ENCODE measurements at places on chromosomes 5 and 9.
A peak's percentile ranks its signal among the peaks of the same experiment; 100 is the strongest.

- no peak for DNase-seq
Observed at GRCh38 chr5:14714706-14715105, 50.2 kb downstream of the OTULIN start.

- no peak for DNase-seq
Observed at GRCh38 chr9:126860757-126861466, 473 bp downstream of the ZBTB34 start.

DNA sequence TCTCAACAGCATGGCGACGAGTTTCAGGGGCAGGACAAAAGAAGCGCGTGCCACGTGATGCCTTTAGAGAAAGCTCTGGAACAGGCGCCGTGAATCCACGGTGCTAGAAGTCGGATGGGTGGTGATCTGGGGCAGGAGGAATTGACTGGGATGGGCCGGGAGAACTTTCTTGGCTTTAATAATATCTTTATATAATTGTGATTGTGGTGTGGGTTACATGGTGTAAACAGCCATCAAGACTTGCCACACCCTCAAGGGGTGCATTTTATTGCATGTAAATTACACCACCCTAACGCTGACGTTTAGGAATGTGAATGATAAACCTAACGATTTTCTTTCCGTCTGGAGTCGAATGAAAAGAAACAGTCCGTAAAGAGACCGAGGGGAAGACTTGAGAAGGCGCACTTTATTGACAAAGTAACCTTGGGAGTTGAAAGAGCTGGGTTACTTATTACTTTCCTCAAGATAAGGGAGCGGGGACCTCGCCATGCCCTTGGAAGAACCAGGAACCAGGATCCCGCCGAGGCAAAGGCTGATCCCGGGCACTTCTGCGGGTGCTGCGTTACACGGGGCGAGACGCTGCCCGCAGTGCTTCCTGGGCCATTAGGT is 8.5 kb downstream of the NRARP start:
- DNase-seq = no peak

GRCh38 chr9:135176284-135176683 is 88.8 kb downstream of the OLFM1 start:
- DNase-seq = no peak

DNA sequence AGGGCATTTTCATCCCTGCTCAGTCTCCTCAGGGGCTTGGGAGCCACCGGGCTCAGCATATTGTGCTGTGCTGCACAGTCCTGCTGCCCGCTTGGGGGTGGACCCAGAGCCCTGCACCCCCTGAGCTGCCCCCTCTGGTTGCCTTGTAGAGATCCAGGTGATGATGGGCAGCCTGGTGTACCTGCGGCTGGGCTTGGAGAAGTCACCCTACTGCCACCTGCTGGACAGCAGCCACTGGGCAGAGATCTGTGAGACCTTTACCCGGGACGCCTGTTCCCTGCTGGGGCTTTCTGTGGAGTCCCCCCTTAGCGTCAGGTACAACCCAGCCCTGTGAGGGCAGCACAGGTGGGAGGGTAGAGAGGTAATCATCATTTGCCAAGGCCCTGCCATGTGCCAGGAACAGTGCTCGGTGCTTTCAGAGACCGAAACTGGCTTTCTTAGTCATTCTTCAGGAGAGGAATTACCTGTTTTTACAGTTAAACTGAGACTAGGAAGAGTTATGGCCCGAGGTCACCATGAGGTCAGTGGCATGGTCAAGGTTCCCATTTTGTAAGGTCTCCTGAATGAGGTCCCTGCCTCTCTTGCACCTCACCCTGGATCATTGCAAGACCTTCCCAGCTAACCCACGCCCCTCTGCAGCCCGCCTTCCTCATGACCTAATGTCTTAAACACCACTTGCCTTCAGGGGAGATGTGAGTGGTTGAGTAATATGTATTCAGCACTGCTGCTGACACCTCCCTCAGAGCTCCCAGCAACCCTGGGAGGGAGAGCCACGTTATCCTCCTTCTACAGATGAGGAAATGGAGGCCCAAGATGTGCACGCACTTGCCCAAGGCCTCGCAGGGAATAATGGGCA is 7.5 kb downstream of the NHP2 start:
- peak; percentile 62 for DNase-seq

- DNase-seq = no peak
Observed at GRCh38 chr9:89236955-89237573, 58.4 kb upstream of the SHC3 start.

DNA sequence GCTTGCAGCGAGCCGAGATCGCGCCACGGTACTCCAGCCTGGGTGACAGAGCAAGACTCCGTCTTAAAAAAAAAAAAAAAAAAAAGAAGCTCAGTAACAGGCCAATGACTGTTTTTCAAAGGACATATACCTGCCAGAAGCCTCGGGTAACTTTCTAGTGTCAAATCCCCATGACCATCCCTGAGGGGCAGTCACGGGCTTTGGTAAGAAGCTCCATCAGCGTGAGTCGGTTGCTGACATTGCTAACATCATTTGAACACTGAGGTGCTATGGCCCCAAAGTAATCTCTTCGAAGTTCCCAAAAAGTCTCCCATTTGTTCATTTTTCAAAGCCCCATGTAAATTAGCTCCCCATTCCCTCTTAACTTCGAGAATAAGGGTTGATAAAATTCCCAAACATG is 11.6 kb downstream of the NAIP start:
- DNase-seq = no peak

GRCh38 chr5:35046774-35047173 is 975 bp downstream of the AGXT2 start:
- DNase-seq = no peak

- no peak for DNase-seq
Observed at GRCh38 chr9:21281275-21281674, 23.8 kb downstream of the IFNA5 start.

GRCh38 chr9:86794391-86795046 is 152.8 kb downstream of the GAS1 start:
- peak; percentile 60 for DNase-seq

GRCh38 chr5:69504036-69504435 is 11.4 kb downstream of the OCLN start:
- DNase-seq = no peak

- DNase-seq = no peak
Observed at GRCh38 chr9:74096420-74096819, 400.7 kb upstream of the RORB start.

- no peak for DNase-seq
Observed at GRCh38 chr5:33774341-33774740, 117.4 kb downstream of the ADAMTS12 start.

GRCh38 chr5:97635553-97635952 is 452.5 kb upstream of the RIOK2 start:
- DNase-seq = no peak

DNA sequence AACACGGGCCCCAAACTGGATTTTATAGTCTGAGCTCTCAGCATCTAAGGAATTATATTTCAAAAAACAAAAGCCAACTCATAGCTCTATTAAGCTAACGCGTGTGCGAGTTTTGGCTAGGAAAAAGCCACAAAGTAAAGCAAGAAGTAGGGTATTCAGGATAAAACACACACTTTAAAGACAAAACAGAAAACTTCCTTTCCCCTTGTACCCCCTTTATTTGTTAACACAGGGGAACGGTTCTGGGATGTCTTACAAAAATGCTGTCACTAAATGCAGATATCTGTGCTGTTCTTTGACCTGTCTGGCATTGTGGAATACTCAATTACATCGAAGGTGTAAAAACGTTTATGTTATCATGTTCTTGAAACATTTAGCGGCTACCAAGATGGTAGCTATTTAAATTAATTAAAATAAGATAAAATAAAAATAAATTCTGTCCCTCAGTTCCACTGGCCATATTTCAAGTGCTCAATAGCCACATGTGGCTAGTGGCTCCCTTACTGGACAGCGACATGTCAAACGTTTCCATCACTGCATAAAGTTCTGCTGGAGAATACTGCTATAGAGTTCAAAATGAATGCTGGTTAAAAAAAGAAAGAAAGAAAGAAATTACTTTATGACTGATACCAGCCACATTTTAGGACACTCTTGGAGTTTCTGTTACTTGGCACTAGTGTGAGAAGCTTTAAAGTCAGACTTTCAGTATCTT is 7.2 kb upstream of the MEF2C start:
- DNase-seq = no peak

- no peak for DNase-seq
Observed at GRCh38 chr5:114319236-114319635, 42.6 kb upstream of the KCNN2 start.

GRCh38 chr5:122118356-122118948 is 10.9 kb upstream of the ZNF474 start:
- DNase-seq = no peak

DNA sequence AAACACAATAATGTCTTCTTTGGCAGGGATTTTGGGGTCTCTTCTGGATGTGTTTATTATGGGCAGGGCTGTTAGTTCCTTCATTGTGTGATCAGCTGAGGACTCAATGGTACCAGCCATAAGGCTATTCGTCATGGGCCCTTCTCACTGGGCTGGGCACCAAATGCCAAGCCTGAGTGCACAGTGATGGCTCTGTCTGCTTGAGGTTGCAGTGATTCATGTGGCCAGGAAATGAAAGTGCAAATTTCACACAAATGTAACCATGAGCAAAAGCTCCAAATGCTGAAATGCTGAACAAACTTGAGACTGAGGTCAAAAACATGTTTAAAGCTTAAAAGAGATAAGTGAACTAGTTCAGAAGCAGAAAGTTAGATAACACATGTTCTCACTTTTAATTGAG is 191.0 kb downstream of the TARS1 start:
- no peak for DNase-seq

GRCh38 chr9:129783516-129784361 is 19.2 kb upstream of the TOR1B start:
- peak; percentile 85 for DNase-seq

DNA sequence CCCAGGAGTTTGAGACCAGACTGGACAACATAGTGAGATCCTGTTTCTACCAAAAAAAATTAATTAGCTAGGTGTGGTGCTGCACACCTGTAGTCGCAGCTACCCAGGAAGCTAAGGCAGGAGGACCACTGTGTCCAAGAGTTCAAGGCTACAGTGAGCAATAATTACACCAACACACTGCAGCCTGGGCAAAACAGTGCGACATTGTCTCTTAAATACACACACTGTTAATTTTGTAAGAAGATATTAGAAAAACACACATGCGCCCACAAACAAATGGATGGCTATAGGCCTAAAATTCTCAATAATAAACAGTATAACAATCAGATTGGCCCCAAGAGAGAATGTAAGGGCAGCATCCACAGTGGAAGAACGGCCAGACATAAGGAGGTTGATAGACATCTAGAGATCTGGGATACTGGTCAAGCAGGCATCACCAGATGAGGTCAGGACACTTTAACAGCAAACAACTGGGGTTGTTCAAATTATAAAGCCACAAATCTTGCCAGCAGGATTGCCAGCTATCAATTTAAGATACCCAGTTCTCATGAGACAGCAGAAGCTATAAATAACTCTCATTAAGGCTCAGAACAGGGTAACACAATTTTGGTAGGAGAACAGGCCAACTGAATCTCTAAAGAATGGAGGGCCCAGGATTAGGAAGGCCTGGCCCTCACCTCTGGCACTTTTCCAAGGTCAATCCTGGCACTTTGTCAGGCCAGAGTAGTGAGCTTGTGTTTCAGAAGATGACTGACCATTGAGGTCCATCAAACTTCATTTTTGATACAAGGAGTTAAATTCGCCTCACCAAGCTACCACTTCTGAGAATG is 29.5 kb downstream of the GOLPH3 start:
- no peak for DNase-seq

GRCh38 chr5:179698935-179699615 is at the start of gene CANX:
Gene CANX, plus strand, starts transcription at chr5:179698967. Its CDS starts 6,715 bp downstream, at chr5:179705682.
- no peak for DNase-seq

- DNase-seq = no peak
Observed at GRCh38 chr5:7468742-7469141, 72.8 kb downstream of the ADCY2 start.

- DNase-seq = no peak
Observed at GRCh38 chr9:72382405-72382804, 17.4 kb upstream of the ZFAND5 start.

Data from right forelimb (tissue), 1 donor.